SW480 (cell line): ENCODE measurements at places on chromosomes 13 and 19.

GRCh38 chr13:67369895-67370660 lies 139.9 kb upstream of the PCDH9 start:
- no peak for DNase-seq

DNA sequence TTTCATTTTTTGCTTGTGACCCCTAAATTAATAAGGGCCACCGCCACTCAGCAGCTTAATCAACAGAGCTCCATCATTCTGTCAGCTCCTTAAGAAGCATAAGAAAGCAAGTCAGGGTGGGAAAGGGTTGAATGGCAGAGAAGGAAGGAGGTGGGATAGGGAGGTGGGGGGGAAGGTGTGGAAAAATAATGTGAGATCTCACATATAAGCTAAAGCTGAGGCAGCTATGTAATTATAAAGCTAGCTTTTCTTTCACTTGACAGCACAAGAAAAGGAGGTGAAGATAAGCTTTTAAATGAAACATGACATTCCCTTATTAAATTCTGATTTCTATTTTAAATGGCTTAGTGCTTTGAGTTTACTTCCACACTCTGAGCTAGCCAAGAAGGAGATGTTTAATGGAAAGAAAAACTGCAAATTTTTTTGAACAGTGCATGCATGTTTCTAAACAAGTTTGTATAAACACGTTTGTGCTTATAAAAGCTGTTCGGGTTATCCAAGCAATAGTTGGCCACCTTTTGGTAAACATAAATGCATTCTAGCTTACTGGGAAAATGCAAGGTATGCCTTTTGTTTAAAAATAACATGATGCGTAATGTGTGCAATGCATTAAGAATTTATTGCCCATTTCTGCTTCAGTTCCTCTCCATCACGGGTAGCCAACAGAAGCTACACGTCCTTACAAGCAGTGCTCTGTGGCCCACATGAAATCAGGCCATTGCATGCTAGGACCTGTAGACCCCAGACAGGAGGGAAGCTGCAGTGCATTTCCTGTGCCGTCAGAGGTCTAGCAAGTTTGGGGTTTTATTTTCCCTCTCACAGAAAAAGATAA lies 96.2 kb downstream of the LHFPL6 start:
- DNase-seq, result no peak

DNA sequence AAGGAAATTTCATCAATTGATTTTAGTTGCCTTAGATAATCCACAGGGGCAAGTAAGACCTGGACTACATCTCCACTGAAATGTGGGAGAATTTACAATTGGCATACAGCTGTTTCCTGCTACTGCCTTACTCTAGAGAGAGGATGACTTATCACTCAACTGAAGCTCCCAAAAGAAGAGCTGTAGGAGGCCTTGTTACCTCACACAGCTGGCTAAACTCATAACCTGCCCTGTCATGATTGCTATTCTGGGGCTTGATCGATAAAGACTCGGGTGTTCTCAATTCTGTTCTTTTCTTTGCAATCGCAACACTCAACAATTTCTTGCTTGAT lies 1396.4 kb downstream of the EFNB2 start:
- no peak for DNase-seq

GRCh38 chr13:97028441-97029299 lies 34.4 kb upstream of the OXGR1 start:
- peak; percentile 33 for DNase-seq

- no peak for DNase-seq
Observed at GRCh38 chr19:7426986-7427385, 61.8 kb downstream of the PEX11G start.

DNA sequence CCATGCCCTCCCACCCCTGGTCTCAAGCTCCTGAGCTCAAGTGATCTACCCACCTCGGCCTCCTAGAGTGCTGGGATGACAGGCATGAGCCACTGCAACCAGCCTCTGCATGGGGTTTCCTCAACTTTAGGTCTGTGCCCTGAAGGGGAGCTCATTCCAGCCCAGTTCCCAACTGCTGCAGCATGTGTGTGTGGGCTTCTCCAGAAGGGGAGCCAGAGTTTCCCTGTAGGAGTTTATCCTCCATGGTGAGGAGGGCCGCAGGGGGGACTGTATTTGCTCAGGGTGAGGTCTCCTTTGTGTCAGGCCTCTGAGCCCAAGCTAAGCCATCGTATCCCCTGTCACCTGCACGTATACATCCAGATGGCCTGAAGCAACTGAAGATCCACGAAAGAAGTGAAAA lies 11.3 kb upstream of the ZNF808 start:
- DNase-seq, result no peak

DNA sequence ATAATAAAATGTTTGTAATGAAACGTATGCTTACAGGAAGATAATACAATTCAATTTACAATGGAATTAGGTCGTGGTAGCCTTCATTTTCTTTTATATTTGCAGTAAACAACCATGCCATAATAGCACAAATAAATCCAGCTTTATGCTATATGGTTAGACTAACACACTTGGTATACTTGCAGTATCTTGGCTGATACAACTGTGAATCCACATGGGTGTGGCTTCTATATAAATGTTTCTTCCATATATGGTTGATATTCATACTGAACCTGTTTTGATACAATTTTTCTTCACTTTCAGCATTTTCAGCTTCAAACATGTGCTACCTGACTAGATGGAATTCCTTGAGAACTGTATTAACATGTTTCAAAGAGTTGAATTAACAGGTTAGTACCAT lies 20.4 kb upstream of the SPRY2 start:
- DNase-seq, result no peak
